Occipital lobe (tissue), 3 donors: ENCODE measurements at places on chromosomes 1 and 21. TPM values are rescaled to one million over a fixed set of nuclear protein-coding genes. Genes with fewer than 3 reads are reported as not detected.

DNA sequence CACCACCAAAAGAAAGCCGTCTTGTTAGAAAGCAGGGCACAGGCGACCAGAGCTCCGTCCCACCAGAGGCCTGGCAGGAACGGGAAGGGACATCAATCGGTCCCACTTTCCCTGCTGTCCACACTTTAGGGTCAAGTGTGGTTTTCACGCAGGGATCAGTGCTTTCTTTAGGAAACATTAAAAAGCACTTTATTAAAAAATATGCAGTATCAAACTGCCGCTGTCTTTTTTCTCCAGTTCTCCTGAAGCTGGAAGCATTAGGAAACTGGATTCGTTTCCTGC, 437 bp downstream of the IFNLR1 start:
- no peak for DNase-seq

DNA sequence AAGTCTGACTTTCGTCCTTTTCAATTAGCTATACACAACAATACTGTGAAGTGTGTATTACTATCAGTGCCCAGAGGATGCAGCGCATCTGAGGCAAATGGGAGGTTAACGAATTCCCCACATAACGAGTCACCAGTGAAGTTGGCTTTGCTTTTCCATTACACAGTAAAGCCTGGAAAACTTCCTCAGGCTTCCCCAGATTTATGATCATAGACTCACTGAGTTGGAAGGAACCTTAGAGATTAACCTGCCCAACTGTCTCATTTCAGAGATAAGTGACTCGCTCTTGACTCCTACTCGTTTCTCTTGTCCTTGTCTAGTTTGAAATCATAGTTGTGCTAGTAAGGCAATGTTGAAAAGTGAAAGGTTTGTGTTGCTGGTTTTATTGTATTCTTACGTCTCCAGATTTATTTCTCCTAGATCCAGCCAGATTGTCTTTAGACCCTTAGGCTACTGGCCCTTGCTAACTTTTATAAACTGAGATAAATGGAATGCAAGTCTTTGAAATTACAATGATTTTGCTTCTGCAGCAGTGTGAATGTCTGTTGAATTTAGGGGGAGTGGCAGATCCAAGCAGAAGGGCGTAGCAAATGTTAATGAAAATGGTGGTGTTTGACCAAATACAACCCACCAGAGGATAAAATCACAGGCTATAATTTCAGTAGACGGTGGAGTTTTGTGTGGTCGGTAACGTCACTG, 17.3 kb downstream of the S1PR1 start:
- no peak for DNase-seq

- DNase-seq = no peak
These were observed 96.1 kb upstream of the HIVEP3 start for GRCh38 chr1:42014823-42015222.

DNA sequence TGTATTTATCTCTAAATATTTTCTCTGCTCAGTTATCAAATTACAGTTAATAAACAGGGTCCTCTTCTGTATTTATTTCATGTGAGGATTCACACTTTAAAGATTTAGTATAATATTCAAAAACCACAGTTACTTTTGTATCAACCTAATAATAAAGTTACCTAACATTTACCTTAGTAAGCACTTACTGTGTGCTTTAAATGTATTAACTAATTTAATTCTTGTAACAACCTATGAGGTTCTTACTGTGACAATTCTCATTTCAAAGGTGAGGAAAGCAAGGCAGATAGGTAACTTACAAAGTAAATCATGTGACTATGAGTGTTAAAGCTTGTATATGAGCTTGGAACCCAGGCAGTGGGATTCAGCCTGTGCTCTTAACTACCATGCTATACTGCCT, 30.2 kb downstream of the DNAH14 start:
- no peak for DNase-seq

GRCh38 chr21:36282568-36283230, 37.3 kb upstream of the MORC3 start:
- no peak for DNase-seq

GRCh38 chr1:43587594-43587993, 56.9 kb downstream of the PTPRF start:
- no peak for DNase-seq

PRKAA2 gene
- 35.2 TPM for total RNA-seq

- DNase-seq = no peak
These were observed 11.9 kb upstream of the LRRC3 start for GRCh38 chr21:44443291-44443890.

MAB21L3 gene
- 0.31 TPM for total RNA-seq

DNA sequence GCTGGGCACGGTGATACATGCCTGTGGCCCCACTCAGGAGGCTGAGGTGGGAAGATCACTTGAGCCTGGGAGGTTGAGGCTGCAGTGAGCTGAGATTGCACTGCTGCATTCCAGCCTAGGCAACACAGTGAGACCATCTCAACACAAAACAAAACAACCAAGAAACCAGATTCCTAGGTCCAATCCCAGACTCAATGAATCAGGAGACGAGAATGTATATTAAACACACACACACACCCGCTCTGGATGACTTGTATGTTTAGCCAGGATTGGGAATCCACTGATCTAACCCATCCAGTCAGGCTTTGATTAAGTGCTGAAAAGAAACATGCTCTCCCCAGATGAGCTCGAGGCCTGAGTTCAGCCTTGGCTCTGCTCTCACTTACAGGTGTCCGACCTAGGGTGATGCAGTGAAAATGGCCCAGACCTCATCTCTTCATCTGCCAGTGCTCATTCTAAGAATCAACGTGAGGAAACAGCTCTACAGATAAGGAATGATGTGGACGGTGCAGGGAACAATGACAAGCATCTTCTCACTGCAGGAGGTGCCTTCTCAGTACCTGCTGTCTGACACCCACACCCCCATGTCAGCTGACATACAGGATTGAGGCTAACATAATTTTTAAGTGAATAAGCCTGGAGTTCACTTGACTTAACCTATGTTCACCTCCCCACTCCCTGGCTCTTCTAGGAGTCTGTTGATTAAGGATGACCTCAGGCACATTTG, 15.3 kb upstream of the SRSF4 start:
- no peak for DNase-seq

GRCh38 chr1:59282951-59283350, 13.9 kb upstream of the FGGY start:
- DNase-seq = no peak

DNA sequence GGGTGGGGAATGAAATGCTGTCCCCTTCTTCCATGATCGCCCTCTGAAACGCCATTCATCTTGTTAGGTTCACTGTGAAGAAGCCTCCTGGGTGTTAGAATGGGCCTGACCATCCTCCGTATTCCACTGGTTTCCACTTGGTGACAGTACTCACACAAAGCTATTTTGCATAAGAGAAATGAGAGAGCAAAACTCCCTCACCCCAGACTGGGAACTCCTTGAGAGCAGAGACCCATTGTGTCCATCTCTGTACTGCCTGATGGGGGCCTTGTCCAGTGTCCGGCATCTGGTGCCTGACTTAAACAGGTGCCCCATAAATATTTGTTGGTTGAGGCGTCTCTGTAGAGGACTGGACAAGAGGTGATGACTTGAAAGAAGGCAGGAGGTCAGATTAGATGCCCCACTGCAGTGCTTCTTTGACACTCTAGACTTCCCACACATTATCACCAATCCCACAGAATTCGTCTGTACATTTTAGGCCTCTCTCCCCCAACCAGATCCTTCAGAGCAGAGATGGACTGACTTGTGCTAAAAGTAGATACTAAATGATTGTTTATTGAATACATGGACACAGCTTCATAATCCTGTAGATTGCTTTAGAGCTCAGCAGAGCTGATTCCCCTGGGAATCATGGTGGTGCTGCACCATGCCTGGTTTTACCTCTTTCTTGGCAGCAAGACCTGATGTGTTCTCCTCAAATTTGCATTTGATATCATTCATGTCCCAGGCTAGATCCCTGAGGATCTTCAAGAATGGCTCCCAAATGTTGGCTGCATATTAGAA, 22.4 kb upstream of the KCNA2 start:
- no peak for DNase-seq

GRCh38 chr1:162265983-162266382, 110.7 kb downstream of the SPATA46 start:
- no peak for DNase-seq

DNA sequence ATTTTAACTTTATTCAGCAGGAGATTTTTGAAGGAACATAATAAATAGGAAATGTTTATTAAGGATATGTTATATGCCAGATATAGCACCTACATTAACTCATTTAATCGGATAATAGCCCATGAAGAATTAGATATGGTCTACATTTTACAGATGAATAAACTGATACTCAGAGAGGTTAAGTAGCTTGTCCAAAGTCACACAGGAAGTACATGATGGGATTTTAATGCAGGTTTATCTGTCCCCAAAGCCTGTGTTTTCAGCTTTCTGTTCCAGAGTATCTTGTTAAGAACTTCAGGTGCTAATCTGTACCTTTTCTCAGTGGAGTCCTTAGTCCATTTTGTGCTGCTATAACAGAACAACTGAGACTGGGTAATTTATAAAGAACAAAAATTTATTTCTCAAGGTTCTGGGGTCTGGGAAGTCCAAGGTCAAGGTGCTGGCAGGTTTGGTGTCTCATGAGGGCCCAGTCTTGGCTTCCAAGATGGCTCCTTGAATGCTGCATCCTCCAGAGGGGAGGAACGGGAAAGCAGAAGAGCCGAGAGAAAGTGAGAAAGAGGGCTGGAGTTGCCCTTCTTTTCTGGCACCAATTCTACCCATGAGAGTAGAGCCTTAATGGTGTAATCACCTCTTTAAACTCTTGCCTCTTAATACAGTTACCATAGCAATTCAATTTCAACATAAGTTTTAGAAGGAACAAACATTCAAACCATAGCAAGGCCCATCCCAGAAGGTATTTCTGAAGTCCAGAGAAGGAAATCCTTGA, 17.3 kb downstream of the C1orf21 start:
- DNase-seq = no peak

RPE65 gene
- total RNA-seq = 0.16 TPM

DNA sequence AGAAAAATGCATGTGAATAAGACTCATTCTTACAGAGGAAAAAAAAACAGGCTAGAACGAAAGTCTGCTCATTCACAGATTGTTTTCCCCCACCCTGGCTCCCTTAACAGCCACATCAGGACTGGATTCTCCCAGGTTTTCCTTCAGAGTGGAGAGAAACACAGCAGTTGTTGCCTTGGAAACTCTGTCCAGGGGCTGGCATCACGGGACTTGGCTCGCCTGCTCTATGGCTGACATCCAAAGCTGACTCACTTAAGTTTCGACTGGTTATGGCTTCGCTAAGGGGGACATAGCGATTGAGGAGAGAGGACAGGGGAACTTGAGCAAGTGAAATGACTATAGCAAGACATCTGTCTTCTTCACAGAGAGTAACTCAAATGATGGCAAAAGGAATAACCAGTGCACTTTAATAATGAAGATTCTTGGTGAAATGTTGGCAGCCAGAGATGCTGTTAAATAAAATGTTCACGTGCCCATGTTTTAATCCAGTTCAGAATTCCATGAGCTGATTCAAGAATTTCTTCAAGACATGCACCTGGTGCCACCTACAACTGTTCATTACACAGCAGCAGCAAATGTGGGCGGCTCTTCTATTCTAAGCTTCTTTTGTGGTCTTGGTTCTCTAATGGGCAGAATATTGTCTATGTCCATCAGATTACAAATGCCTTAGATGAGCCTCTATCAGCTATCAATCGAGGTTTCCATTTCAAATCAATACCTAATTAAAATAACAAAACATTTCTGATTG, 21.8 kb downstream of the MIS18A start:
- peak; percentile 66 for DNase-seq

DNA sequence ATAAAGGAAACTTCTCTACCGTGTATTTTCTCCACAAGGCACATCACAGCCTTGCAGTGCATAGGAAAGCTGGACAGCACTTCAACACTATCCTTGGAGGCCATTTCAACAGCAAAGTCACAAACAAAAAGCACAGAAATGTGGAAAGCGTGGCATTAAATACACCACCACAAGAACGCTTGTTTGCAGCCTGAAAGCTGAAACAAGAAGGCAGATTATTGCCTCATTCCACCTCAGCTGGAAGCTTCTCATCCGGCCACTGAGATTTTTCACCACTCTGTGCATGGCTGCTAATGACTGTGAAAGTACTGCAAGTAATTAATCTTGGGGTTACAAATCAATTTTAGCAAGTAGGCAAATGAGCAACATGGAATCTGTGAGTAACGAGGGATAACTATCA, 50.9 kb upstream of the GALNT2 start:
- no peak for DNase-seq

GRCh38 chr1:21338573-21339355, 48.5 kb upstream of the ECE1 start:
- no peak for DNase-seq

DNA sequence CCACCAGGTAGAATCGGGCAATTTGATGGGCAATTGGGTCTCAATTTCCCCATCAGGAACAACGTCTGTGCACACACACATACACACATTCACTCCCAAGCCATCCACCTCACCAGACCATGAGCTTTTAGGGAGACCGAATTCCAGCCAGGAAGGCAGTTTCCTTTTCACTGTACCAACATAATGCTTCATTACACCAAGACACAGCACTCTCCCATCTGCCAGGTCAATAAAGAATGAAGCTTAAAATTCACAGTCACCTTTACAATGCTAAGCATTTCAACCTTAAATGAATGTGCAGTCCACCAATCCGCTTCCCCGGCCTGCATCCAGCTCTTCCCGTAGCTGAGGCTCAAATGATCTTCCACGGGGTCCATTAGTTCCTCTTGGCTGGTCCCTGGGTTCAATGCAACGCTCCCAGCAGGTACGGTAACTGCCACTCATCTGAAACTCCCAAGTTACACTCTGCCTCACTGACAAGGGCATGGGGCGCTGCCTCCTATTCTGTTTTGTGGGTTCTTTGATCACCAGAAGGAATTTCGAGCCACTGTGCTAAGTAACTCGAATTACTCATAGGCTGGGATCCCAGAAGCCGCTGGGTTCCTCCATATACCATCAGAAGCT, 105.0 kb downstream of the SIM2 start:
- DNase-seq = no peak

BTBD8 gene
- total RNA-seq = 93.1 TPM

DNA sequence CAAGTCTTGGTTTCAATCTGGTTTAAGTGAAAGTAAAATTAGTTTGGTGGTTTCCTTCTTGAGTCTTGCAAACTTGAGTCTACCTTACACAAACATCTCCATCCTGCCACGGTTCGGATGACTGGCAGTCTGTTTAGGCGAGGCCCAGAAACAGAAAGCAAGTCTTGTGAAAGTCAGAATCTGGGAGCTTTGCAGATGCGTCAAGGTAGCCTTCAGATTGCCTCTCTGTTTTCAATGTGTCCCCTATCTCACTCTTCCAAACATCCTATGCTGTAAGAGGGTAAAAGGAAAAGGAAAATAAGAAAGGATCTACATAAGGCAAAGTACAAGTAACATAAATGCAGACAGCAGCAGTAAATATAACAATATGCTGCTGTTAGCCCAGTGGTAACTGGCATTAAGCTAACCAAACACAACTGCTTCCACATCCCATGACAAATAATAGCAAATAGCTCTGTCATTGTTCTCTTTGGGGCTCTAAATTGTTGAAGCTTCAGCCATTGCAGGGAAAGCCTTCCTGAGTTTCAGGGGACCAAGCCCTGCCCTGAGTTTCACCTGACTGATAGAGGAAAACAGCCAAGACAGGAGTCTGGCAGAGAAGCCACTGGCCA, 26.2 kb upstream of the C1orf105 start:
- DNase-seq = no peak

ERVH48-1 gene
- total RNA-seq = not detected
